Aorta (tissue), 5 donors: ENCODE measurements at places on chromosomes 4 and X. TPM values are rescaled to one million over a fixed set of nuclear protein-coding genes. Genes with fewer than 3 reads are reported as not detected.

- no peak for DNase-seq
Measured at GRCh38 chr4:76087007-76087769, 12.7 kb downstream of the ART3 start.

DNA sequence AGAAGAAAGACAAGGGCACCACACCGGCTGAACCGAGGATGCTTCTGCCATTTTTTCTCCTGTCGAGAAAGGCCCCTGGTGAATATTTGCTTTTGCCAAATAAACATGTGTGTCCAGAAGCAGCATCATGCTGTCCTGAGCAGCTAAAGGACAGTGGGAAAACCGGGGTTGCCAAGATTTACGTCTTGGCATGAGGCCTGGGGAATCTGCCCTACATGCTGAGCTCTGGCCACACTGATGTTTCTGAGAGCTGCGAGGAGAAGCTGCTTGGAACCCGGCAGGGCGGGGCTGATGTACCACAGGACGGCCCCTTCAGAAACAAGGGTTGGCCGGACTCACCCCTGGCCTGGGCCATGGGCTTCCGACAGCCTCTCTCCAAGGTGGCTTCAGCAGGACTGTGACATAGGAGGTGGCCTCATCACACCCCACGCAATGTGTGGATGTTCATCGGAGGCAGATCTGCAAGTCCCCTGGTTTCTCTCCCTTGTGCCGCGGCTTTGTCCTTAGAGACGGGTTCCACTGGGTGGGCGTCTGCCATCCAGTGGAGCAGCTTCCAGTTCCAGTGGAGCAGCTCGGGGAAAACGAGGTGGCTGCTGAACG lies 42.2 kb upstream of the SORCS2 start:
- no peak for DNase-seq

- DNase-seq = no peak
Measured at GRCh38 chr4:112213856-112214255, 17.7 kb upstream of the AP1AR start.

GRIA2 gene
- 23.5 TPM for total RNA-seq

ARMCX1 gene
- total RNA-seq = 32.9 TPM
